Hypothalamus (tissue), 51 donors: ENCODE measurements at places on chromosomes 1 and 21.

DNA sequence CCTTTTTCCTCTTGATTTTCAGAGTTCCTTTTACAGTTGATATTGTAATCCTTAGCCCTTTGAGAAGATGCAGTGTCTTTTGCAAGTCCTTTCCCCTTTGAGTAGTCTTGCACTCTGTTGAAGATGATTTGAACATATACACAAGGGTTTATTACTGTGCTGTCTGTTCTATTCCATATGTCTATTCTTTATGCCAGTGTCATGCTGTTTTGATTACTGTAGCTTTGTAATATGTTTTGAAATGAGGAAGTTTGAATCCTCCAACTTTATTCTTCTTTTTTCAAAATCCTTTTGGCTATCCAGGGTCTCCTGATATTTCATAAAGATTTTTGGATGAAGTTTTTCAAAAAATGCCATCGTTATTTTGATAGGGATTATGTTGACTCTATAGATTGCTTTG is 101.0 kb downstream of the POFUT2 start:
- no peak for DNase-seq

DNA sequence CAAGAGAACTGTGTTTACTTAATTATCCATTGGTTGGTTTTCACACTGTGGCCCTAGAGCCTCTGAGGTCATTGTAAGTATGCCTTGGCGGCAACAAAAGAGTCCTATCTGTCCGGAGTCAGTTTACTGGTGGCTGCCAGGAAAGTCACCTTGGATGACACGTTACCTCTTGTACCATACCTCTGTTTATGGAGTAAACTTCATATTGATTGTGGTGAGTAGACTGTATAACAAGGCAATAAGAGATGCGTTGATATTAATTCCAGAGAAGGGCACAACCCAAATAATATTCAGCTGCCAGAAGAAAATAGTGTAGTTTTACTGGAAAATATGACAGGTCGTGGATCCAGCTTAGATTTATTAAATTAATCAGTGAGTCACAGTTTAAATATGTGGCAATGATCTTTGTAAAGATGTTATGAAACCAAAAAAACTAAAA is 20.4 kb upstream of the KIF14 start:
- DNase-seq: no peak

GRCh38 chr1:231803353-231803752 is 176.8 kb downstream of the DISC1 start:
- DNase-seq: no peak

DNA sequence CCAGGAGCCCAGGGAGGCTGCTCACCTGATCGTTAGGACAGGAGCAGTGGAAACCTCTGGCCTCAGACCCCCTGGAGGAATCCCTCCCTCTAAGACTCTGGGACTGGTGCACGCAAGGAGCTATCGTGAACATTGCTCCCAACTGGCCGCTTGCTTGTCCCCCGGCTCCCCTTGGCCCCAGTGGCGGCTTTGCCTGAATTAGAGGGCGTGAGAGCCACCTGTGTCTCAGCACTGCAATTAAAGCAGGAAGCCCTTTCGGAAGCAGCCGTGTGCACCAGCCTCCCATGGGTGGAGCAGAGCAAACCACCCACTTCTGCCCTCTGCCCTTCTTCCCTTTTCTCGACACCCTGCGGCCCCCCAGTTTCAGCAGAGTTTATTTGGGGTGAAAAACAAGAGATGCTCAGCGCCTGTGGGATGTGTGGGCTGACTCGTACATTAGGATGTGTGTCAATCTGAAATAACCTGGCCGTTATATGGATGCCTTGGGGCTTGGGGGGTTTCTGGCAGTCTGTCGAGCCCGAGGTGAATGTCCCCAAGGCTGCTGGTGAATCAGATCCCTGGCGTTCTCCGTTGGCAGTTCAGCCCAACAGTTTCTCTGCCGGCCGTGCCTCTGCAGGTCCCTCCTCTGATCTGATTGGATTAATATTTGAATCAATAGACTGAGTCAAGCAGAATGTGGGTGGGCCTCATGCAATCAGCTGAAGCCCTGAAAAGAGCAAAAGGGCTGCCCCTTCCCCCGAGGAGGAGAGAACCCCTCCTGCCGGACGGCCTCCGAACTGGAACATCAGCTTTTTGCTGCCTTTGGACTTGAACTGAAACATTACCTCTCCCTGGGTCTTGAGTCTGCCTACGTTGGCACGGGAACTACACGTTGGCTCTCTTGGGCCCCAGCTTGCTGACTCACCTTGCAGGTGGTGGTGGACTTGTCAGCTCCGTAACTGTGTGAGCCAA is 7.3 kb upstream of the UMODL1 start:
- DNase-seq: no peak

GRCh38 chr1:118429856-118430255 is 244.8 kb upstream of the SPAG17 start:
- DNase-seq: no peak

- no peak for DNase-seq
Measured at GRCh38 chr1:10778640-10779039, 17.8 kb downstream of the CASZ1 start.

DNA sequence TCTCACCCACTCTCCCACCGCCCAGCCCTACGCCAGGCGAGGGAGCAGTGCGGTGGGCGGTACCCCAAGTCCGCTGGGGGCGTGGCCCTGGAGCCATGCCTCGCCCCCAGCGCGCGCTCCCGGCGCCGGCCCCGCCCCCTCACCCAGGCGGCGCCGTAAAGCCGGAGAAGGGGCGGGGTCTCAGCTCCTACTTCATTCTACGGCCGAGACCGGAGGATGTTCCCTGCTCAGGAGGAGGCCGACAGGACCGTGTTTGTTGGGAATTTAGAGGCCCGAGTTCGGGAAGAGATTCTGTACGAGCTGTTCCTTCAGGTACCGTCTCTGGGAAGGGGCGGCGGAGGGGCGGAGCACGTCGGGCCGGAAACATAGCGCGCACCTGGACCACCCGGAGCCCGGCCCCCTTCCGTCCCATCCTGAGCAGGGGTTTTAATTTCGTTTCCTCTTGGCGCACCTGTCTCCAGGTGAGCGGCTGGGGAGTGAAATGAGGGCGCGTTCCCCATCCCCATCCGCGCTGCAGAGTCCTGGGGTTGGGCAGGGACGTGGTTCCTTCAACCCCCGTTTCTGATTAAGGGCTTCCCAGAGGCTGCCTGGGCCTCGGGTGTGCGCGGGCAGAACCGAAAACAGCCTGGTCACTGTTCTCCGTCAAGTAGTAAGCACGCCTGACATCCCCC is at the start of gene RBM11:
TSS of gene RBM11 (plus strand) at position 187 of the 671 bp plus-strand sequence. CDS start at position 217, 30 bp downstream.
- peak; percentile 29 for DNase-seq

- no peak for DNase-seq
Measured at GRCh38 chr1:26811708-26812107, 14.8 kb upstream of the ZDHHC18 start.

- DNase-seq: no peak
Measured at GRCh38 chr21:42739061-42739931, 85.9 kb downstream of the PDE9A start.

- no peak for DNase-seq
Measured at GRCh38 chr1:67433837-67434236, 3.6 kb upstream of the SERBP1 start.

- peak; percentile 80 for DNase-seq
Measured at GRCh38 chr1:84689514-84690396, 506 bp downstream of the SSX2IP start.

DNA sequence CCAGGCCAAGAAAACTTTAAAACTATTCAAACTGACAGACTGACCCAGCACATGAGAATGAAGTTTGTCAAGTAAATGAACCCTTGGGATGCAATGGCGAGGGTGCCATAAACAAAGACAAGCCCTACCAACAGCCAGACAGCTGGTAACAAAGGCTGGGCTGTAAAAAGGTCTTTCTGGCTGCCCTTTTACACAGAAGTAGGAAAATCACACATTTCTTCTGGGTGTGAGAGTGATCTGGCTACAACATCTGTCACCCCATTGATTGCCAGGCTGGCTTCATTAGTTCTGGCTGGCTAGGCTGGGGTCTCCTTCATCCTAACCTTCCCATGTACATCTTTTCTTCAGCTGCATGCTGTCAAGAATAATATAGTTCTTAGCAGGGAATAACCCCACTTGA is 83.6 kb upstream of the FOXD3 start:
- DNase-seq: no peak

DNA sequence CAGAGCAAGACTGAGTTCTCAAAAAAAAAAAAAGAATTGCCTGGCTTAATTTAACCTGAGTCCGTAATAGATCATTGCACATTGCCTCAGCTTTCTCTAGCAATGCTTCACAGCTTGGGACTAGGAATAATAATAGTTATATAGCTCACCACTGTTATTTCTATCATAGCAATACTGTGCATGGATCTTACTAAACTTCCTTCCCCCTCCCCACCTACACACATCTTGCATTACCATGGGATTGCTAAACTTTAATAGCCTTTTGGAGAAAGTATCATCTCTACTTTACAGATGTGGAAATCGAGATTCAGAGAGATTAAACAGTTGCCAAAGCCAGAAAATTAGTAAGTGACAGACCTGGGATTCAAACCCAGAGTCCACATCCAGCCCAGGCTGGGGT is 99.4 kb downstream of the ATP5PO start:
- no peak for DNase-seq

- DNase-seq: no peak
Measured at GRCh38 chr1:118487091-118487490, 302.1 kb upstream of the SPAG17 start.

DNA sequence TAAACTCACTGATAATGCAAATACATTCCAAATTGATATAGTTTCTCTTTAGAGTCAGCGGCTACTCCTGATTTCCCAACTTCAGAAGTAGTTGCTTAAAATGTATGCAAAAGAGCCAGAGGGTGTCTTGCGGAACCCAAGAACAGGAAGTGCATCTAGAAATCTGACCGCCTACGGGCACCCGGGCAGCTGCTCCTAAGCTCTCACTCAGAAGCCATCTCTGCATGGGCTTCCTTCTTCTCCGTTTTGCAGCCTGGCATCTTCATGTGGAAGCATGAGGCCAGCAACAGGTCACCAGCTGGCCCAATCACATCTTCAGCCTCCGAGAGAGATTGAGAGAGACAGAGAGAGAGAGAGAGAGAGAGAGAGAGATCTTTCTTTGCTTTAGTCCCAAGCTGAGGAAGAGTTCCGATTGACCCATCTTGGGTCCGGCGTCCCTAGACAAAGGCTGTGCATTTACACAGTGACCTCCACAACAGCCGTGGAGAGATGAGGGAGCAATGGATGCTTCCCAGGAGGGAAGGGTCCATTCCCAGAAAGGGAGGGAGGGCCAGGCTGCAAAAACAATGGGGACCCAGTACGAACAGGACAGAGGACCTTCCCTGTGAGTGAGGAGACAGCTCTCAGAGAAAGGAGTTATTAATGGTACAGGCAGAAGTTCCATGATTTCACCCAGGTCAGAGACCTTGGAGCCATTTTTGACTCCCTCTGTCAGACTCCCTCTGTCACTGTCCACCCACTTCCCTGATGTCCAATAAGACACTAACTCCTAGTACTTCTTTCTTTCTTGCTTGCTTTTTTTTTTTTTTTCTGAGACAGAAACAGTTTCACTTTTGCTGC is 28.2 kb upstream of the SLC30A1 start:
- DNase-seq: no peak

DNA sequence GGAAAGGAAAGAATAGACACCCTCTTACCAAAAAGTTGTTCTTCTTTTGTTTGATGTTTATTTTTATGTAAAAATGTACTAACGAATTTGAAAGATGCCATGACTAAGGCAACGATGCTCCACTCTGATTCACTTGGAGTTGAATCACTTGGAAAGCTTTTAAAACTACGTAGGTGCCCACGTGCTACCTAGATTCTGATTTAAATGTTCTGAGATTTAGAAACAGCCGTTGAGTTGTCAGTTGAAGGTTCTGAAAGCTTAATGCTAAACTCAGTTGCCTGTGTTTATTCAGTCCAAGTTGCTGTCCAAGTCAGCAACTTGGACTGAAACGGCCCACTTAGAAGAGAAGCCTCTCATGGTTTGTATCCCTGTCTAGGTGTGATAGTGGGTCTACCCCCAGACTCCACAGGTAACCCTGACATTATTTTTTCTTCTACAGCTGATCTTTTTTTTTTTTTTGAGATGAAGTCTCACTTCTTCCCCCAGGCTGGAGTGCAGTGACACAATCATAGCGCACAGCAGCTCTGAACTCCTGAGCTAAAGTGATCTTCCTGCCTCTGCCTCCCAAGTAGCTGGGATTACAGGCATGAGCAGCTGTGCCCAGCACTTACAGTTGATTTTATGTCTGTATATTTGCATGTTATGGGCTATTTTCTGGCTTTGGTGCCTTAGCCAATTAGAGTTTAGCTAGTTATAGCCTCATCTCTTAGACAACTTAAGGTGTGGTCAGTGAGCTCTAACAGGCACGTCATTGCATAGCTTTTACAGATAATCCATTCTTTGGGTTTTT is 1.4 kb upstream of the VAMP4 start:
- DNase-seq: no peak

GRCh38 chr1:3085721-3086120 is 16.7 kb downstream of the PRDM16 start:
- no peak for DNase-seq

DNA sequence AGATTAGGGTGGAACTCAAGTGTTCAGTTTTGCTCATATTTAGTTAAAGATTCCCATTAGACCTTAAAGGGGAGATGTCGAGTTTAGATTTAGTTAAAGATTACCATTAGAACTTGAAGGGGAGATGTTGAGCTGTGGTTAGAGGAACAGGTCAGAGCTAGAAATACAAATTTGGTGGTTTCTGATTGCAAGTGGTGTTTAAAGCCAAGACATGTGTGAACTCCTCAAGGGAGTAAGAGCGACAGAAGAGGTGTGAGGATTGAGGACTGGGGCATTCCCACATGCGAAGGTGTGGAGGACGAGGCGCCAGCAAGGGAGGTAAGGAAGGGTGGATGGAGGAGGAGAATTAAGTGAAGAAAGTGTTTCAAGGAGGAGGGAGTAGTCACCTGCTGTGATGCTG is 168.6 kb downstream of the IER5 start:
- no peak for DNase-seq

GRCh38 chr1:195335541-195335940 is 1272.7 kb downstream of the KCNT2 start:
- DNase-seq: no peak

GRCh38 chr1:213541641-213542040 is 446.1 kb upstream of the PROX1 start:
- no peak for DNase-seq

DNA sequence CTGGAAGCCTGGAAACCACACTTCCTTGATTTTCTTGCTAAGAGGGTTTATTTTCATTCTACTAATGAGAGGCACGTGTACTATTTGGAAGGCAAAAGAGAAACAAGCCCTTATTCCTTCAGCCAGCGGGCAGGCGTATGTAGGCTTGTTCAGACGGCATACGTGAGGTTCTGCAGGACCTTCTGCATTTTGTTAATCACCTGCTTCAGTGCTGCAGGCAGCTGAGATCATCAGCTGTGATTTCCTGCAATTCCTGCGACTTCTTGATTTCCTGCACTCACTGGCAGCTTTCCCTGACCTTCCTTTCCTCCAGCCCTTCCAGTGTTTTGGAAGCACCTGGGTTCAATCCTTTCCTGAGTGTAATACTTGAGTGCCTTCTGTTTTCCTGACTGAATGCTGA is 43.4 kb downstream of the TSNAX start:
- no peak for DNase-seq

- DNase-seq: no peak
Measured at GRCh38 chr1:1023700-1024099, 3.8 kb downstream of the AGRN start.

GRCh38 chr1:53306168-53306567 is 21.7 kb downstream of the LRP8 start:
- no peak for DNase-seq

GRCh38 chr1:18452550-18452949 is 28.2 kb upstream of the KLHDC7A start:
- no peak for DNase-seq

- DNase-seq: no peak
Measured at GRCh38 chr1:104456724-104457123, 707.0 kb downstream of the AMY1C start.
